CD4-positive, alpha-beta T cell (primary cell): ENCODE measurements at places on chromosomes 11 and 22. TPM values are rescaled to one million over a fixed set of nuclear protein-coding genes. Genes with fewer than 3 reads are reported as not detected.

Gene ART1
- total RNA-seq: not detected

Gene CHRM1
- not detected for total RNA-seq

Gene SEZ6L
- 0.05 TPM for total RNA-seq

Gene KCNJ11
- 0.08 TPM for total RNA-seq

Gene THY1
- not detected for total RNA-seq

Gene HEPN1
- not detected for total RNA-seq

Gene GPHA2
- total RNA-seq: 0.56 TPM

Gene MPPED1
- not detected for total RNA-seq

Gene DUSP8
- total RNA-seq: 91.2 TPM

Gene MUC6
- not detected for total RNA-seq

Gene ABTB2
- 0.88 TPM for total RNA-seq

Gene SAA4
- total RNA-seq: not detected

Gene CYTH4
- 134 TPM for total RNA-seq

Gene MS4A15
- total RNA-seq: not detected

Gene MYRF
- total RNA-seq: 0.49 TPM

Gene MAJIN
- 0.50 TPM for total RNA-seq

Gene CCDC116
- 0.20 TPM for total RNA-seq

Gene MEI1
- total RNA-seq: 81.0 TPM

Gene ANO1
- not detected for total RNA-seq

Gene RTN4R
- total RNA-seq: 0.50 TPM

Gene TMPRSS5
- 1.6 TPM for total RNA-seq

Gene PRDM11
- 3.4 TPM for total RNA-seq

Gene VWCE
- total RNA-seq: 1.0 TPM

Gene OR4D5
- total RNA-seq: not detected

Gene AQP11
- not detected for total RNA-seq

Gene UPK3A
- not detected for total RNA-seq

Gene TMPRSS6
- total RNA-seq: 0.19 TPM

Gene CCDC87
- total RNA-seq: 0.22 TPM

Gene C11orf24
- 8.5 TPM for total RNA-seq

Gene TRIM49
- not detected for total RNA-seq

Gene PIWIL4
- 1.4 TPM for total RNA-seq

Gene BIK
- total RNA-seq: 2.1 TPM

Gene CALCA
- total RNA-seq: not detected

Gene PTPN5
- total RNA-seq: not detected

Gene C22orf42
- not detected for total RNA-seq

Gene RHOD
- total RNA-seq: not detected

Gene GLYATL2
- not detected for total RNA-seq

Gene UCP2
- total RNA-seq: 467 TPM

Gene B3GAT1
- total RNA-seq: 0.14 TPM

Gene SPCS2
- total RNA-seq: 42.9 TPM

Gene TOB2
- 21.0 TPM for total RNA-seq

Gene CXCR5
- 14.3 TPM for total RNA-seq

Gene ANKK1
- total RNA-seq: 1.6 TPM

Gene OR5AP2
- not detected for total RNA-seq

Gene PARVG
- total RNA-seq: 146 TPM
